ENCODE measurements at places on chromosomes 13 and 19. TPM values are rescaled to one million over a fixed set of nuclear protein-coding genes. Genes with fewer than 3 reads are reported as not detected.

The NKPD1 gene
- not detected for total RNA-seq

The NDUFA13 gene
- total RNA-seq, result 127 TPM

The EBI3 gene
- total RNA-seq, result not detected

The TMEM145 gene
- not detected for total RNA-seq

The ZNF442 gene
- 4.8 TPM for total RNA-seq

The CDC37 gene
- 122 TPM for total RNA-seq

The ATP1A3 gene
- total RNA-seq, result 0.52 TPM

The CACNG7 gene
- total RNA-seq, result not detected

The ZNF491 gene
- total RNA-seq, result 7.5 TPM

The TUBA3C gene
- not detected for total RNA-seq

The FFAR1 gene
- not detected for total RNA-seq

The CYP2S1 gene
- not detected for total RNA-seq

The SLC25A41 gene
- total RNA-seq, result 0.11 TPM

The LTBP4 gene
- total RNA-seq, result 29.7 TPM

The FCGBP gene
- total RNA-seq, result 0.76 TPM

The ZNF724 gene
- 6.4 TPM for total RNA-seq

The MAG gene
- total RNA-seq, result not detected

The KCNRG gene
- 0.22 TPM for total RNA-seq

The F7 gene
- total RNA-seq, result not detected

The NCAN gene
- not detected for total RNA-seq

The PRX gene
- total RNA-seq, result 2.4 TPM

The PTGIR gene
- 3.0 TPM for total RNA-seq

The IGSF23 gene
- 0.26 TPM for total RNA-seq

The TMEM38A gene
- total RNA-seq, result 2.2 TPM

The VWA8 gene
- 25.1 TPM for total RNA-seq

The CYP4F8 gene
- not detected for total RNA-seq

The GPR12 gene
- not detected for total RNA-seq

The PALM gene
- 9.3 TPM for total RNA-seq

The POU2F2 gene
- 0.39 TPM for total RNA-seq

The TICAM1 gene
- total RNA-seq, result 1.8 TPM

The SLC17A7 gene
- total RNA-seq, result under 0.01 TPM

The PLIN5 gene
- not detected for total RNA-seq

The IGFL1 gene
- not detected for total RNA-seq

The EPSTI1 gene
- total RNA-seq, result 18.1 TPM

The LAIR1 gene
- total RNA-seq, result not detected

The LHB gene
- total RNA-seq, result not detected

The LIM2 gene
- total RNA-seq, result not detected

The STOML3 gene
- not detected for total RNA-seq

The CAMSAP3 gene
- not detected for total RNA-seq

The CA11 gene
- 1.4 TPM for total RNA-seq

The EFNA2 gene
- total RNA-seq, result not detected

The CEACAM19 gene
- 3.1 TPM for total RNA-seq

The ARHGEF1 gene
- total RNA-seq, result 27.0 TPM

The NTF4 gene
- total RNA-seq, result not detected

The ACER1 gene
- not detected for total RNA-seq

The SIGLEC7 gene
- not detected for total RNA-seq

The TNNT1 gene
- 1.9 TPM for total RNA-seq

The TNNI3 gene
- not detected for total RNA-seq

The ZNF790 gene
- 10.7 TPM for total RNA-seq

The ZNF382 gene
- 7.7 TPM for total RNA-seq

The NXNL1 gene
- total RNA-seq, result not detected

Data from articular chondrocyte of knee joint (primary cell).